ENCODE measurements at places on chromosomes 5 and 9. TPM values are rescaled to one million over a fixed set of nuclear protein-coding genes. Genes with fewer than 3 reads are reported as not detected.
A peak's percentile ranks its signal among the peaks of the same experiment; 100 is the strongest.

DNA sequence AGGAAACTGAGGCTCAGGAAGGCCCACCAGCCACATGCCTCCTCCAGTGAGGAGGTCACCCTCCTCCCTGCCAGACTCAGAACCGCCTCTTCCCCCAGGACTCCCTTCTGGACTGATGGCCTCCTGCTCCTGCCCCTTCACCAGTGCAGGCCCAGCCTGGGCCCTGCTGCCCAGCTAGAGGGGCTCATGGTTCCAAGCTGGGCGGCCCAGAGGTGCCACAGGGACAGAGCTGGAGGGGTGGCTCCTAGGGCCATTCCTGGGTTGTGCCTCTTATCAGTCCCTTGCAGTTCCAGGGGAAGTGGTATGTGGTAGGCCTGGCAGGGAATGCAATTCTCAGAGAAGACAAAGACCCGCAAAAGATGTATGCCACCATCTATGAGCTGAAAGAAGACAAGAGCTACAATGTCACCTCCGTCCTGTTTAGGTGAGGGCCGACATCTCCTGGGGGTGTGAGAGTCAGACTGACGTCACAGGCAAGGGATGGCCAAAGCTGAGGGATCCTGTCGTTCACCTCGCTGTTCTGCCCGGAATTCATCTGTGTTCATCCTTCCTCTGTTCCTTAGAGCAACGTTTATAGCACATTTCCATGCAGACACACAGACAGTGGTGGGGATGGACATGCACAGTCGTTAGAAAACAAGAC lies 819 bp downstream of the LCN2 start:
- DNase-seq: no peak
- peaks cover 27% of the 10 kb centered on the region for H3K4me1 ChIP-seq
- no peaks in the 10 kb centered on the region for H3K27me3 ChIP-seq
- H3K36me3 ChIP-seq: no peaks in the 10 kb centered on the region
- peak overlapping the region; percentile 50 for H3K27ac ChIP-seq

- peaks cover 35% of the 10 kb centered on the region for H3K36me3 ChIP-seq
- H3K27me3 ChIP-seq: no peaks in the 10 kb centered on the region
Observed at GRCh38 chr5:14305045-14305444, 161.9 kb downstream of the TRIO start.

- H3K4me1 ChIP-seq: no peaks in the 10 kb centered on the region
- H3K4me3 ChIP-seq: no peak overlapping the region
- DNase-seq: no peak
- H3K27me3 ChIP-seq: no peaks in the 10 kb centered on the region
Observed at GRCh38 chr5:143992496-143992895, 178.0 kb downstream of the YIPF5 start.

- no peak overlapping the region for H3K4me3 ChIP-seq
- H3K27me3 ChIP-seq: no peaks in the 10 kb centered on the region
- no peak overlapping the region for H3K27ac ChIP-seq
- H3K4me1 ChIP-seq: no peaks in the 10 kb centered on the region
- no peak for DNase-seq
Observed at GRCh38 chr5:103951776-103952175, 389.2 kb upstream of the NUDT12 start.

- no peak for DNase-seq
- H3K4me1 ChIP-seq: peaks cover 4% of the 10 kb centered on the region
- no peak overlapping the region for H3K27ac ChIP-seq
- H3K27me3 ChIP-seq: no peaks in the 10 kb centered on the region
- H3K36me3 ChIP-seq: peaks cover 3% of the 10 kb centered on the region
Observed at GRCh38 chr5:177222269-177222668, 81.2 kb downstream of the RAB24 start.

The SPINK7 gene
- not detected for total RNA-seq

Measured in left ventricle myocardium inferior (tissue), 1 donor.